Activated CD8-positive, alpha-beta memory T cell treated with anti-CD3 and anti-CD28 coated beads, Interleukin-2, amount 50 U/mL, for 48 hours (primary cell): ENCODE measurements at places on chromosomes 12 and 14.

DNA sequence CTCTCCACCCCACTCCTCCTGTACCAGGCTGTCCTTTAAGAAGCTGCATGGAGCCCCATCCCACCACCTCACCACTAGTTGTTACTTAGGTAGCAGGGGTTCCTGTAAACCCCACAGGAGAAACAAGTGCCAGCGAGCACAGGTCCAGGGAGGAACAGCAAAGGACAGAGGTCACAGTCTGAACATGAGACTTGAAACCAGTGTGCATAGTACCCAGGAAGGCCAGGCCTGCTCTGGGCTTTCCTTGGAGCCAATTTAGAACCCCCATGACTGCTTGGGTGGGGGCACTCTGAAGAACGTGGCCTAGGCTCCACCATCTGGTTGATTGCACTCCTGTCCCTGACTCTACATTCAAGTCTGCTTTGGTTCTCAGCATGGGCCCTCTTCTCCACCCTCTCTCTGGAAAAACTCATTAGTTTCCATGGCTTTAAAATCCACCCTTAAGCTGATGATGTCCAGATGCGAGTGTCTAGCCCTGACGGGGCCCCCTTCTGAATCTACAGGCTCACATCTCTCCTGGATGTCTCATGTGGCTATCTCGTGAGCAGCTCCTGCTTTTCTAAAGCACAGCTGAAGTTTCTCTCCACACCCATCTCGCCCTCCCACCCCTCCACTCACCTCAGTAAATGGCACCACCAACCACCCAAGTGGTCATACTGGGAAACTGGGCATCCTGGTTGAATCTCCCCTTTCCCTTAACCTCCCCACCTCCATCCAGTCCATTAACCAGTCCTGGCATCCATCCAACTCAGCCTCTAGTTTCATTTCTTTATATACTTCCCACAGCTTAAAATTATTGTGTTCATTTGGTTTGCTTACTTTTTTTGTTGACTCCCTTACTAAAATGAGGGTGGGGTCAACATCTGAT, 8.4 kb downstream of the KRT3 start:
- DNase-seq: no peak

GRCh38 chr14:95681153-95681552, 5.1 kb upstream of the TCL1B start:
- no peak for DNase-seq

DNA sequence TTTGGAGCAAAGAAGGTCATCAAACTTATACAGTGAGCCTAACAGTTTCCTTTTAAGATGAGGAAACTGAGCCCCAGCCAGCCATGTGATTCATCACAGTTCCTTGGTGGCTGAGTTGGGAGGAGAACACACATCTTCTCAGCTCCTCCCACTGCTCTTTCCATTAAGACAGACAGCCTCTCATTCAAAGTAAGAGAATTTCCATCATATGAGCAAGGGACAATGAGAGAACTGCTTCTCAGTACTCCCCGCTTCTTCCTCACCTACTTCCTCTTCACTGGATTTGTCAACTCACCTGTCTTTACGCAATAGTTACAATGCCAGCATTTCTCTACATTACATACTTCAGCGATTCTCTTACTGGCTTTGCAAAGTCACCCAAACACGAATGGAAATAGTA, 2.2 kb downstream of the IFNG start:
- no peak for DNase-seq

- no peak for DNase-seq
Measured at GRCh38 chr12:10554228-10554755, 48.6 kb downstream of the EIF2S3B start.

- DNase-seq: no peak
Measured at GRCh38 chr12:70332236-70332635, 33.9 kb upstream of the KCNMB4 start.

DNA sequence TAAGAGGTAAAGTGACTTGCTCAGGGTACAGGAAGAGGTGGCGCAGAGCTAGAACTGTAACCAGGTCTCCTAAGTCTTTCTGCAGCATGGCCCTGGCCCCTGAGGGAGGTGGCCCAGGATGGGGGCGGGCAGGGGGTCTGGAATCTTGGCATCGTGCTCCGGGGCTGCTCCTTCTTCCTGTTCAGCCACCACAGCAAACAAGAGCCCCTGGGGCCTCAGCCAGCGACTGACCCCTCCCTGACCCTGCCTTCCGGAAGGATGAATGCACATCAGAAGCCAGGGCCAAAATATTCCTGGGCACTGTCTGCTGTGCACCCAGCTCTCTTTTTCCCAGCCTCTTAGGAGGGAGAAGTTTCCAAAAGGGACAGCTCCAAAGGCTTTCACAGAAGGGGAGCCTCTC, 242.8 kb downstream of the DPF3 start:
- DNase-seq: no peak

DNA sequence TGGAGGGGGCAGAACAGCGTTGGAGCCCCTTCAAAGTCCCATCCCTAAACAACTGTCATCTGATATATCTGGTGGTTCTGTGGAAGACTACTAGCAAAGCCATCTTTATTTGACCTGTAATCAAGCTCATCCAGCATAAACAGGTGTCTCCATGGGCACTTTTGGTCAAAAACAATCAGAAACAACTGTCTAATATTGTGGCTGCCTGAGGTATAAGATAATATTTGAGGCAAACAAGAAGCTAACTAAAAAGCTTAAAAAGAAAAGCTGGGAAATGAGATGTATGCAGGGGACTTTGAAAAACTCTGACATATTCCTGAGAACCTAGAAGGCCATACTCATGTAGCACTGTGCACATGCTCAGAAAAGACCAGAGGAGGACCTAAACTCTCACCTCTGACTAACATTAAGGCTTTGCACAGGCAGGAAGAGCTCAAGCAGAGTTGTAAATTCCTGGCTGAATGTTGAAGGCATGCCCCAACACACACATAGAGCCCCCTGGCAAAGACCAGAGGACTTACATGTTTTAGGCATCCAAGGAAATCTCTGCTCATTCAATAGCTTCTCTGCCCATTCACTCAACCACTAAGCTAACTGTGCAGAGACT, 27.2 kb upstream of the AP4S1 start:
- no peak for DNase-seq

- no peak for DNase-seq
Measured at GRCh38 chr12:118238888-118239287, 103.0 kb downstream of the PEBP1 start.

DNA sequence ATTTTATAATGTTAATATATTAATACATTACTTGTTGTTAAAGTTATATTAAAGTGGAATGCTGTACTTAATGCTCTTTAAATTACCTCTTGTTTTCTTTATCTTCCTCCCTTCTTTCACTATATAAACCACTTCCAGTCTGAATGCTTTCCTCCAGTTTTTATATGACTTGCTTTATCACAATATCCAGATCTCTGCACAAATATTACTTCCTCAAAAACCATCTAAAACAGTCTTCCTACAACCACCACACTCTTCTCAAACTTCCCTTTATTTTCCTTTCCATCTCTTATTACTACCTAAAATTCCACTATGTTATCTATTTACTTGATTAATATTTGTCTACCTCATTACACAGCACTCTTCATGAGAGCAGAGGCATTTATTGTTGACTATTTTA, 956.6 kb downstream of the LRFN5 start:
- no peak for DNase-seq

GRCh38 chr12:1421091-1421846, 173.1 kb downstream of the FBXL14 start:
- no peak for DNase-seq

DNA sequence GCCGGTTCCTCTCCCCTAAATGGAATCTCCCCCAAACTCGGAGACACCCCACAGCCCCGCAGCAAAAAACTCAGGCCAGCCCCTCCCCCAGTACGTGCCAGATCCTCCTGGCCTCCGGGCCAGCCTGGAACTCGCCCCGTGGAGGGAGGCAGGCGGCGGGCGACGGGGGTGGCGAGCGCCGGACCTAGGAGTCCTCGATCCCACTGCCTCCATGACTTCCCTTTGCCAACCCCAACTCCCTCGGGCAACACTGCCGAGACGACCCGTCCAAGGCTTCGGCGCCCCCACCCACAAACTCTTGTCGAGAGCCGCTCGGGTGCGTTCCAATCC, 400 bp downstream of the ADCY6 start:
- DNase-seq: no peak

DNA sequence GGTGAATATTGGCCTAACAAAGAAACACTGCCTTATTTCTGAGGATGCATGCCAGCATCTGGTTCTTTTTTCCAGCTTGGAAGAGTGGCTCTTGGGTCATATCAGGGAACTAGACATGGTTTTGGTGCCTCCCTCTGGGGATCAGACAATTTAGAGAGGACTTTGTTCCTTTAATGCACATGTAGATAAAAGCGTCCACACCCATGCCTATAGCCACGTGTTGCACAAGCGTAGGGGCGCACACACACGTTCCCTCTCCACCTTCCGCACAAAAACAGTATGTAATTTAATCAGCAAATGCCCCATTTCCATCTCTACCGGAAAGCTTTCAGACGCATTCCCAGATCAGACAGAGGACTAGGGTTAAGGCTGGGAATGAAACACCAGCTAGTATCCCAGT, 61.7 kb upstream of the RIC8B start:
- DNase-seq: no peak

DNA sequence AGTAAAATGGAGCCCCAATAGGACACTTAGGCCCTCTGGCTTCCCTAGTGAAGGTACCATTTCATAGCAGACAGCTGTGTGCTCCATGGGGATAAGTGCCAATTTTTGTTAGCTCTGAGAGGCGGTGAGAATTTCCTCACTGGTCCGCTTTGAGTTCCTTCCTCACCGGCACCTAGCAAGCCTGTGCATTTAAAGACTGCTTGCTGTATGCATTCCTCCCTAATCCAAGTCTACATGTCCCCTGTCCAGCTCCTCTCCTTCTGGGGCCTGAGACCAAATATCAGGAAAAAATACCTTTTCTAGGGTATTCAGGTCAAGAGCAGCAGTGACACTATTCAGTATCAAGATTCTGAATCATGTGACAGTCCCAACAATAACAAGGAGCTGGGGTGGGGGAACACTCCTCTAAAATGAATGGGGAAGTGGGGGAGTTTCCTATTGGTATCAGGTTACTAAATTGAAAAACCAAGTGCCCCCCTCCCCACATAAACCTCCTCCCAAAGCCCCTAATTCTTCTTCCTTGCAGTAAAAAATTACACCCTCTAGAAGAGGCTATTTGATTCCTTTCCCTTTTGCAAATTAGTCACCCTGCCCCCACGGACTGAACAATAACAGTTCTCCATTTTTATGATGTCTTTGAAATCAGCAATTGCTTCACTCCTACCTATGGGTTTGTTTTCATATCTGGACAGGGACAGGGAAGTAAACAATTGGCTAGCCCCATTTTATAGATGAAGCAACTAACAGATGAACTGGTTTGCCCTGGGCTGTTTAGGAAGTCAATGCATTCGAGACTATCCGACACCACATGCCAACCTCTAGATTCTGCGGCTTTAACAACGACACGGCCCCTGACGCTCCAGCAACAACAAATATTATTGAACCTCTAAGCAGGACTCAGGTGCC, 28.9 kb downstream of the BCL11B start:
- DNase-seq: no peak

GRCh38 chr12:65208964-65209654, 39.7 kb downstream of the LEMD3 start:
- DNase-seq: no peak

GRCh38 chr14:104900639-104901512, 23.8 kb upstream of the PLD4 start:
- no peak for DNase-seq

- DNase-seq: peak; percentile 85
Measured at GRCh38 chr12:6773590-6774351, 1.5 kb downstream of the LAG3 start.

- no peak for DNase-seq
Measured at GRCh38 chr14:20409226-20409625, 4.1 kb downstream of the TEP1 start.

DNA sequence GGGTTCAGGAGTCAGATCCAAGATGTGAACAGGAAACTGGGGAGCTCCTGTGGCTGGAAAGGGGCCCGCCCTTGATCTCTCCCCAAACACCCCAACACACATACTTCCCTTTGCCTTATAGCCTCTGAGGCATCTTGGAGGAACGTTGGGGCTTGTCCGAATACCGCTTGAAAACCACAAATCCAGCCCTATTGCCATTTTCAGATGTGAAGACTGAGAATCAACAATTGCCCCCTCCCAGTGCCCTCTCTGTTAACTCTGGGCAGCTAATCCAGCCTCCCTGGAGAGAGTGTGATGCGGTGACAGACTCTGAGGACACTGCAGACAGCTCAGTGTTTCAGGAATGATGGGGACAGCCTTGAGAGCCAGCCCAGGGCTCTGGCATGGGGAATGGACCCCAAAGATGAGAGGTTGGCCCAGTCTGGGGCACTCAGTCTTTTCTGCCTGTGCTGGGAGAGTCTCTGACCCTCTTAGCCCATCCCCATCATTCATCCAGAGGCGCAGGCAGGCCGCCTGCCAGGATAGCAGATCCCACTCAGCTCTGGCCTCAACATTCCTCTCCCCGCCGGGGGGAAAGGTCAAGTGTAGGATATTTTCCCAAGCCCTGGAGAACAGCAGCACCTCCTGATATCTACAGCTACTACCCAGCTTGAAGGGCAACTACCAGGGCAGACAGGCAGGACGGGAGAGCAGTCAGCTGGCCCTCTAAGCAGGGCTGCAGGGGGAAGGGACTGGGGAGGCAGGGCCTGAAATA, 24.6 kb upstream of the LTBP2 start:
- no peak for DNase-seq

GRCh38 chr12:29533815-29534489, 36.5 kb upstream of the OVCH1 start:
- DNase-seq: no peak

- DNase-seq: no peak
Measured at GRCh38 chr12:66071549-66071948, 59.0 kb downstream of the LLPH start.

DNA sequence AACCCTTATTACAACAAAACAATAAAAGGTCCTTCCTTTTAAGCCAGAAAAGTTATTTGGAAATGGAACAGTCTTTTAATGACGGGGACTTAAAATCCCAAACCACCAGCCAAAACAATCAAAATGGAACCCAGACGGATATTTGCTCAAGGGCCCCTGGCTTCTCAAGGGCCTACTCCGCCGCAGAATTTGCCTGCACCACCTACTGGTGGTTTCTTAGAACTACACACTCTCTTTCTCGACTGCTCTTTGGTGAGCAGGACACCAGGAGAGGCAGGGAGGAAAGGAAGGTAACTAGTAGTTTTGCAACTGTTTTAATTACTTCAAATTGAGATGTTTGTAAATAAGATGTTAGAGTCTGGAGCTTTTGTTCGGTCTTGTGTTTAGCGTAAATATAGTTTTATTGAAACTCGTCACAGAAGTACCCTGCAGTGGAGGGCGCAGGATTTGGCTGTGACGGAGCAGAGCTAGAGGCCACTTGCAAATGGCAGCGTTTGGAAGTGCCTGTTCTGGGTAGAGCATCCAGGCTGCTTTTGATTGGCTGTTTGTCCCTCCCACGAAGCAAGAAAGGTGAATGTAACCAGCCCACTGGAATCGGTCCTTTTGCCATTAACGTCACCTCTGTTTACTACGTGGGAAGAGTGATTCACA, 238.5 kb downstream of the CACNA1C start:
- DNase-seq: peak; percentile 59
